Foreskin fibroblast (primary cell): ENCODE measurements at places on chromosomes 7 and 10.

DNA sequence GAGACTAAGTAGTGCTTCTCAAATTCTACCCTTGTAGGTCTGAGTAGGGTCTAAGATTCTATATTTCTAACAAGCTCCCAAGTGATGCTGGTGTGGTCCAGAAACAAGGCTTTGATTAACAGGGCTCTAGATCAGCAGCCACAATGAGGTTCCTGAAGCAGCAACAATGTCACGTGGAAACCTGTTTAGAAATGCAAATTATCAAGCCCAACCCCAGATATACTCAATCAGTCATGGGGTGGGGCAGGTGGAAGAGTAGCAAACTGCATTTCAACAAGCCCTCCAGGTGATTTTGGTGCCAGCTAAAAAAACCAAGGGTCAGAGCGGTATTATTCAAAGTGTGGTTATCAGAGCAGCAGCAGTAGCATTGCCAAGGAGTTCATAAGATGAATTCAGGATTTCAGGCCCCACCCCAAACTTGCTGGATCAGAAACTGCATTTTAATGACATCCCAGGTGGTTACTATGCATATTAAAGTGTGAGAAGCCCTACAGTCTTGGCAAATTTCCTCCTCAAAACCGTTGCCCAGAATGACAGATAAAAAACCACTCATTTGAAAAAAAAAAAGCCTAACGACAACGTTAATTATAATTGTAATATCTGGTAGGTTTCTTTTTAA, 199.2 kb downstream of the AHR start:
- DNase-seq: no peak

DNA sequence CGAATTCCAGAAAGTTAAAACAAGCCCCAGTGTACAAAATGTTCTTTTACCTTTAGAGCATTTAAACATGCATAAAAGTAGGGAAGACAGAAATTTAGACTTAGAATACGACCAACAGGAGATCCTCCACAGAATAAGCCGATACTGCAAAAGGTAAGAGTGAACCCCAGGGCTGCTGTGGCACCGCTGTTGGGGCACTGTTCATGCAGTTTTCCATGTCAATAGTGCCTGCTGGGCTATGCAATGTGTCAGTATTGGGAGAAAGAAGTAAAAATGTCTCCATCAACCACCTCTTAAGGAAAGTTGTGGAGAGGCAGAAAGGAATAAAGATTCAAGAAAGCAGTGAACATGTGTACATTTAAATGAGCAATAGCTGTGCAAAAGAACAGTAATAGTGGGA, 326.5 kb upstream of the SEMA3C start:
- no peak for DNase-seq

DNA sequence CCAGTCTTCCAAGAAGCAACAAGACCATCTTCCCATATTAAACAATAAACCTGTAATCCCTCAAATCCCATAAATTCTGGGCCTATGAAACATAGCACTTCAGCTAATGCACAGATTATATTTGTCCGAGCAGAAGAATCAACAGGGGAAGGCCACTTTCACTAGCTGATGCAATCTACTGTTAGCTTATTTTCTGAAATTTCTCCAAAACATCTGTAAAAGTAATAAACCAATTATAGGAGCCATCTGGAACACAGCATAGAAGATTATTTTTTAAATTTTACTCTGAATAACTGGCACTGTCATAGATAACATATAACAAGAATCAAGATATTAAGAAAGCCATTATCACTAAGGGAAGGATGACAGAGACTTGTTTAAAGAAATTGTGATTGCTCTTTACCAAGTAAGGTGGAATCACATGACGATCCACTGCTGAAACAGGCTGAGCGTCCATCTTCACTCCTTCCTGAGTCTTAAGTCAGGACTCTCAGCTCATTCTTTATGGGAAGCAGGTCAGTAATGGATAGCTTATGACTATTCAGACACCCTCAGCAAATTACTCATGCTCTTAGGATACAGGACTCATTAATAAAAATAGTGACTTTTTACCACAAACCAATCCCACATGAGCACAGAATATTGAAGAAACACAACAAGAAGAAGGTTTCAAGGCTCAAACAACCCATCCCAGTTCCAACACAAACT, 719.5 kb downstream of the XPNPEP1 start:
- peak; percentile 3 for DNase-seq

DNA sequence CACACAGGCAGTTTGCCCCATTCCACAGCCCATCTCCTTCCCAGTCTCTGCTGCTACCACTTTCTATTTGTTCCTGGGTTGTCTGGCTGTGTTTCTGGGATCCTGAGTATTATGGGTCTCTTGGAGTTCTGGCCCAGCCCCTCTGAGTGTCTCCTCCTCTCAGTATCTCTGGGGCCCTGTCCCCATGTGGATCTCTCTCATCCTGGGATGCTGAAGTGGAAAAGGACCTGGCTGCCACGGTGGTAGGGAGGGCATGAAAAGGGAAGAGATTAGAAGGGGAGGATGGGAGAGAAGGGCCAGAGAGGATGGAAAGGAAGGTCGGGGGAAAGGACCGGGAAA, 54.5 kb upstream of the LBX1 start:
- no peak for DNase-seq

- peak; percentile 46 for DNase-seq
Observed at GRCh38 chr10:60182691-60183090, 207.0 kb downstream of the ANK3 start.

DNA sequence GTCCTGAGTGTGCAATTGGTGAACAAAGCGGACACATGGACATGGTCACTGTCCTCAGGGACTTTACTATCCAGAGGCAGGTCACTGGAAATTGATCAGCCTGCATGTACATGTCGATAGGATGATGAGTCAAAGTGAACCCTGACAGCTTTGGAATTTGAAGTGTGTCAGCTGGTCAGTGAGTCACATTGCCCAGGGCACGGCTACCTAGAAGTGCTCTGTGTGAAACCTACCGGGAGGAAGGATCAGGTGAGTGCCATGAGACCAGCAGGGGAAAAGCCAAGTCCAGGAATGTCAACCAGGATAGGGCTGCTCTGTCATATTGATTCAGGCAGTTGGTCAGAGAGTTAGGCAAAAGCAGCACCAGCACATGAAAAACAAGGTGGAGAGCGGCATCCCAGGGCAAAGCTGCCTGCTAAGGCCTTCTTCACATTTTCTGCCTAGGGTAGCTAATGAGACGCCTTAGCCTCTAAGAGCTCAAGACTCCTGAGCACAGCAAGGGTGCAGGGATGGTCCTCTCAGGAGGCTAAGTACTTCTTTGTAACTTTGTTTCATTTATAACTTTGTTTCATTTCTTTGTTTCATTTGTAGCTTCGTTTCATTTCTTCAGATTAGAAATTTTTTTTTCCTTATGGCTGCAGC, 19.4 kb upstream of the PDCD4 start:
- peak; percentile 41 for DNase-seq

GRCh38 chr7:73919694-73920375, 58.9 kb downstream of the TMEM270 start:
- DNase-seq: peak; percentile 57

GRCh38 chr10:60352105-60352504, 37.6 kb downstream of the ANK3 start:
- no peak for DNase-seq

GRCh38 chr7:113664867-113665266, 253.9 kb downstream of the PPP1R3A start:
- DNase-seq: no peak

DNA sequence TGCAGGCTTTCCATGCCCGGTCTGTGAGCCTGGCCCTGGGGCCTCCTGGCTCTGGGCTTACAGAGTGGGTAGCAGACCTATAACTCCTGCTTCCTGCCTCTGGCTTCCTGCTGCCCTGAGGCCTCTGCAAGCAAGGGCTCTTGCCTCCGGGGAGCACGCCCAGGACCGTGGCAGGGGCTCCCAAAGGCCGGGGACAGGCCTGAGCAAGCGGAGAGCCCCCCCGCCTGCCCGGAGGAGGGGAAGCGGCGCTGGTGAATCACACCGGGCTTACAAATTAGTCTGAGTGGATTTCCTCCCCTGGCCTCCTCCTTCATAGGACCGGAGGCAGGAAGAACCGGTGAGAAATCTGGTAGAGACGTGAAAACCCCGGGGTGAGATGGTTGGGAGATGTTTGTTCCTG, 1.5 kb upstream of the MYL10 start:
- DNase-seq: peak; percentile 28

GRCh38 chr7:41881331-41882130, 178.6 kb upstream of the INHBA start:
- no peak for DNase-seq

- DNase-seq: no peak
Observed at GRCh38 chr10:73857446-73857845, 16.9 kb downstream of the CAMK2G start.

GRCh38 chr10:77566236-77566635, 71.4 kb downstream of the KCNMA1 start:
- DNase-seq: peak; percentile 48

- DNase-seq: no peak
Observed at GRCh38 chr7:104497379-104497967, 169.1 kb downstream of the LHFPL3 start.

GRCh38 chr10:106525835-106526234, 638.7 kb downstream of the SORCS1 start:
- DNase-seq: no peak
